Activated T-cell treated with anti-CD3 and anti-CD28 coated beads for 1 hour (primary cell): ENCODE measurements at places on chromosomes 11 and 22.

DNA sequence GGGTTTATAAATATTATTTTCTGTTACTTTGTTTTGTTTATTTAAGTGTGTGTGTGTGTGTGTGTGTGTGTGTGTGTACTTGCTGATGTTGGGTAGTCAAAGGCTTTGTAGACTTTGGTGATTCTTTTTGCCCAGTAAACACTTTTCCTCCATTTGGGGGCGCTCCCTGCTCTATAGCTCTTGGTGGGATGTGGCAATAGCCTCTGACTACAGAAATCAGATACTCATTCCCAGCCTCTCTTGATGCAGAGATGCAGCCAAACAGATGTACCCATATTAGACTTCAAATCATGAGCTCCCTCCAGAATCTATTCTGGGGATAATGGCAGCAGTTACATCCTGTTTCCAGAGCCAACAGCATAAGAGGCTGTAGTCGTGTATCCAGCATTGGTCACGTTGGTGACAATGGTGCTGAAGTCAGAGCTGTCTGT lies 33.4 kb upstream of the APOL5 start:
- no peak for DNase-seq

GRCh38 chr11:68471360-68472340 lies 11.1 kb downstream of the PPP6R3 start:
- DNase-seq, result no peak

- DNase-seq, result no peak
Measured at GRCh38 chr11:121552154-121552553, 99.4 kb upstream of the SORL1-AS1 start.

- DNase-seq, result no peak
Measured at GRCh38 chr22:37316405-37316804, 34.1 kb downstream of the CYTH4 start.

- no peak for DNase-seq
Measured at GRCh38 chr22:44440224-44441160, 57.5 kb downstream of the RTL6 start.

DNA sequence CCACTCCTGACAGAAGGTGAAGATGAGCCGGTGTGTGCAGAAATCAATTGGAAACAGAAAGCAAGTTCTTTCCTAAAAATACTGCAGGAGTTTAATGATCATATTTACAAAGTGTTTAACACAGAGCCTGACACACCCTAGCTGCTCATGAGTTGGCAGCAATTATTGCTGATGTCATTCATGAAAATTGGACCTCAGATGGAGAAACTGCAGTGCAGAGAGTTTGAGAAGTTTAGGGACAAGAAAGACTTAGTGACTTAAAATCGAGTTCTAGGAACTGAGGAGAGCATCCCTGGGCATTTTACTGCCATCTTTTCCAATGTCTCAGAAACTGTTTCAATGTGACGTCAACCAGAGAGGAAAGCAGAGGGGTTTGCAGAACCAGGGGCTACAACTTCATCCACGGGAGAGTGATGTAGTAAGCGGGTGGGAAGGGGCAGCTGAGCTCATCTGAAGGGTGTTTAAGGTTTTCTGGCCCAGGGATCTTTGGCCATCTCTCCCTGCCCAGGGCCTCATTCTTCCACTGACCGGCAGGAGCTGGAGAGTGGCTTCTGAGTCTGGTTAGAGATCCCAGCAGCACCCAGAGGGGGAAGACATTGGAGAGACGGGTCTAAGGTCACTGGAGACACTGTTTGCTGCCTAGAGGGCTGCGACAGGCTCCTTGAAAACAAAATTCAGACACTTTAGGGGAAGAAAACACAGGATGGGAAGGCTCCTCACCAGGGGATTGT lies 21.1 kb upstream of the IGLL5 start:
- no peak for DNase-seq
